ENCODE measurements at places on chromosomes 13 and 19.

DNA sequence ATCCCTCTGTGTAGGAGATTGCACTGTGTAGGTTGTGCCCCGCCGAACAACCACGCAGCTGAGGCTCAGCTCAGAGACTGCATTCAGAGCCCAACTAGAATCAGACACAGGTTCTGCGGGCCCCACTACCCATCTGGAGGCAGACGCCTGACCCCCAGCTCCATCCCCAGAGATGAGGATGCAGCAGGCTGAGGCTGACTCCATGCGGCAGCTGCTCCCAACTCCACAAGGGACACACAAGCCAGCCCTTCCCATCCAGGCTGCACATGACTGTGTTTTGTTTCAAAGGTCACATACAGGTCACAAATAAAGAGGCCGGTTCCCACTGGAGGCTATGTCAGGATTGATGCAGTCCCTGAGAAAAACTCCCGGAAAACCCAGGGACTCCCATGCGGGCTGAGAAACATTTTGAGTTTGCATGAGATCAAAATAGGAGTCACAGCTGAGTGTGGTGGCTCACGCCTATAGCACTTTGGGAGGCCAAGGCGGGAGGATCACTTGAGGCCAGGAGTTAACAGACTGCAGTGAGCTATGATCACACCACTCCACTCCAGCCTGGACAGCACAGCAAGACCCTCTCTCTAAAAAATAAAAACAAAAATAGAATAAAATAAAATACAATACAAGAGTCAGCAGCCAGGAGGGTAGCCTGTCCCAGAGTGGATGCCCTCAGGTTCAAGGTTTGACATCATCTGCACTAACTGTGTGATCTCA is 14.0 kb downstream of the ELL start:
- no peak for DNase-seq

GRCh38 chr13:98279473-98280175 is 102.6 kb upstream of the RNF113B start:
- DNase-seq = no peak

GRCh38 chr13:48737689-48738088 is 84.0 kb downstream of the CYSLTR2 start:
- no peak for DNase-seq

GRCh38 chr13:107497661-107498060 is 717.7 kb downstream of the LIG4 start:
- no peak for DNase-seq

GRCh38 chr13:91181892-91182291 is 165.6 kb upstream of the MIR17HG start:
- no peak for DNase-seq

All from iris pigment epithelial cell (primary cell).